ENCODE measurements at places on chromosomes 16 and 17.

DNA sequence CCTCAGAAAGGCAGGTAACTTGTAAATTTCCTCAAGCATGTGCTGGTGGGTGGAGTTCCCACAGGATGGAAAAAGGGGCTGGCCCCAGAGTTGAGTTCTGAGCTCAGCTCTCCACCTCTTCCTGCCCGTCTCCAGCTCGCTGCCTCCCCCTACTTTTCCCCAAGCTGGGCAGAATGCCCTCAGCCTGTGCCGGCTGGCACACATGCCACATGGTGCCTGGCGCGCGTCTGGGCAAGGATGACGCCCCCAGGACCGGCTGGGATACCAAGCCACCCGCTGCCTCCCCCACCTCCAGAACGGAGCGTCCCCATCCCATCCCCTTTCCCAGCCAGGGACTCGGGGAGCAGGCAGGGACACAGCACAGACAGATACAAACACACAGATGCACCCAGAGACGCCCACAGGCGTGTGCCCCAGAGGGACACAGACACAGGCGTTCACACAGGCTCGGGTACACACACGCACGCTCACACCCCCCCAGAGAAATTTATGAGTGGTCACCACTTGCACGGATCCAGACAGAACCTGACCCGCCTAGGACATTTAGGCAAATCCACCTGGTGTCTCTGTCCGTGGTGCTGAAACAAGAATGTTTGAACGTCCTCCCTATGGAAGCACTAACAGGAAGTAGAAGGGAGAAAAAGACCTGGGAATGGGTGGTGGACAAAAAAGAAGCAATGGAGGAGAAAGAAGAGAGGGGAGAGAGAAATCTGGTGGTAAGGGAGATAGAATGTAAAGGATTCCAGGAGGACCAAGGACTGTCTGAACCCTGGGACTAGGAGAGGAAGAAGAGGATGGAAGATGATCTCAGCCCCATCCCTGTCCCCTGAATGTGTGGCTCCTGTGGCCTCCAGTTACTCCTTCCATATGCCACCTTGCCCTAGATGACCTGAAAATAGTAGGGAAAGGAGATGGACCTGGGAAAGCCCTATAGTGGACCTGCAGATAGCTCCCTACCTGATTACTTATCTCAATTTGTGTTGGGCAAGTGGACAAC, 15.5 kb downstream of the NEUROD2 start:
- no peak for DNase-seq

GRCh38 chr16:80974649-80975376, 31.9 kb downstream of the CMC2 start:
- DNase-seq: no peak

DNA sequence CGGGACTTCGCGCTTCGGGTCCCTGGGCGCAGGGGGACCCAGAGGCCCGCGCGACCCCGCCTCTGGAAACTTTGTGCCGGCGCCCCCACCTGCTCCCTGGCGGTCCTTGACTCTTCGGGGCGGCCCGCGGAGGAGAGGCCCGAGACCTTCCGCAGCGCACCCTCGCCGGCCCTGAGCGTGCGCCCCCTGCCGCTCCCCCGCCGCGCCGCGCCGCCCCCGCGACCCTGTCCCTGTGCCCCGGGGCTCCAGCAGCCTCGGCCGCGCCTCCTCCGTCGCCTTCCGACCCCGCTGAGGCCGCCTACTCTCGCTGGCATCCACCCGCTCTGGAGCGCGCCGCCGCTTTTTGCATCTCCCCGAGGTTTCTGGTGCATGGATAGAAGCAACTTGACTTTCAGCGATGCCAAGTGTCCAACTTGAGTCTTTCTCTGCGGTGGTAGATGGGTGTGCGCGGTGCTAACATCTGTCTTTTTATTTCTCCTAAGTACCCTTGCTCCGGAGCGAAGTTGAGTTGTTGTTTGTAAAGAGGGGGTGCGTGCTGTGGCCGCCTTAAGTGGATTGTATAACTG, 414 bp downstream of the DUSP14 start:
- peak; percentile 73 for DNase-seq

GRCh38 chr17:74180336-74180735, 23.1 kb upstream of the RPL38 start:
- DNase-seq: no peak

DNA sequence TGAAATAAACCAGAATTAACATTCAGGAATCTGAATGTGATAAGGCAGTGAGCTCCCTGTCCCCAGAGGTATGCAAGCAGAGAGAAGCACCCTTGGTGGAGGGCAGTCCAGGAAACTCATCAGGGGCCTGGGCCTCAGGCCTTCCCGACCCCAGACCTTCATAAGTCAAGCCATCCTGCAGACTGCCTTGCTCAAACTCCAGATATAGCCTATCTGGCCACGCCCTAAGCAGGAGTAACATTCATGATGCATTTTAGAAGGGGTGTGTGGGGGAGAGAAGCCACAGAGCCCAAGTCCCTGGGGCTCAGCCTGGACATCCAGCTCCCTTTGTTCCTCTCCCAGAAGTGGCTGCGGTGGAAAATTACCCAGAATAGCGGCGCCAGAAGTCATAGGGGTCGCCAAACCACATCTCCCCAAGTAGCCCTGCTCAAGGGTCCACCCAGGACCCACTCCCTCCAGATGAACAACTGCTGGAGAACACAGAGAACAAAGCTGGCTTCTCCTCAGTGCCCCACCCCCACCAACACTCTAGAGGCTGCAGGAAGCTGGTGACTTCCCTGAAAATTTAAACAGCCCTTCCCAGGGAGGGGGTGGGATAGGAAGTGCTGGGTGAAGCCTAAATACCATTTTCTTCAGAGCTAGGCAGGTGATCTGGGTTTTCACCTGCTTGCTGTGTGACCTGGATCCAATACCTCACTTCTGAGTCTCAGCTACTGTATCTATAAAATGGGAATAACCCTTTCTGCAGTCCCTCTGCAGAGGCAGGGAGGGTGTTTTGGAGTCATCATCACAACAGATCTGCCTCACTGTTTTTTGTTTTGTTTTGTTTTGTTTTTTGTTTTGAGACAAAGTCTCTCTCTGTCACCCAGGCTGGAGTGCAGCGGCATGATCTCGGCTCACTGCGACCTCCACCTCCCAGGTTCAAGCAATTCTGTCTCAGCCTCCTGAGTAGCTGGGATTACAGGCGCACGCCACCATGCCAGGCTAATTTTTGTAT, 1.5 kb upstream of the SREBF1 start:
- no peak for DNase-seq

DNA sequence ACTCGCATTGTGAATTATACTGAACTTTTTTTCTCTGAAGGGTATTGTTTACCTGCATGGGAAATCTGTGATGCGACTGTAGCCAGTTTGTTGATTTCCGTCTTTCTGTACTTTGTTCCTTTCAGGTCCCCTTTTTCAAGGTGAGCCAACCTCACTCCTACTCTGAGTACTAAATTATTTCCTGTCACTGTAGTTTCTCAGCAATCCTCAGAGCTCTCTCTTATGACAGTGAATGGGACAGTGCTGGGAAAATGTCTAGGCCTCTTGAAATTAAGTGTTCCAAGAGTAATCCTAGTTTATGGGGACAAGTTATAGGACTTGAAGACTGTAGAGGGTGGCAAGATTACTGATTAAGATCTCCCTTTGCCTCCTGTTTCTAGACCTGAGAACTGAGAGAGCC, 167.6 kb downstream of the CNTNAP4 start:
- DNase-seq: no peak
